ENCODE measurements at places on chromosomes 13 and 19.
A peak's percentile ranks its signal among the peaks of the same experiment; 100 is the strongest.

DNA sequence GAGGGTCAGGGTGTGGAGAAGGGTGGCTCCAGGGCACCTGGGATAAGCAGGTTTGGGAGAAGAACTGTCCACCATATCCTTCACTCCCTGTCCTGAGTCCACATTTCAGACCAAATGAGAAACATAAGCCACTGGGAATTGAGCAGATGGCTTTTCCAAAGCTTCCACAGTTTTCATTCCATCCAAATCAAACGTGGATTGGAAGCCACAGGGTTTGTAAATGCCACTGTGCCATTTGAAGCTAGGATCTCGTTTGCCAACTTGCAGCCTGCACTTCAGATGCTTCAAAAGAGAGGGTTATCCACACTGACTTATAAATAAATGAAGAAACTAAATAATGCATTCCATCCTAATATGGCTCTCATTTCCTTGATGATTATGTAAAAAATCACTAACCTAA is 81.5 kb downstream of the UQCRFS1 start:
- H3K4me1 ChIP-seq = no peaks in the 10 kb centered on the region
- H3K36me3 ChIP-seq = no peaks in the 10 kb centered on the region
- no peak overlapping the region for H3K27ac ChIP-seq
- no peak overlapping the region for H3K4me3 ChIP-seq
- H3K27me3 ChIP-seq = no peaks in the 10 kb centered on the region

GRCh38 chr19:18145391-18145999 is 7.5 kb upstream of the PIK3R2 start:
- DNase-seq = no peak
- peaks cover 53% of the 10 kb centered on the region for H3K36me3 ChIP-seq
- H3K4me3 ChIP-seq = no peak overlapping the region
- H3K27ac ChIP-seq = no peak overlapping the region

- no peak overlapping the region for H3K4me3 ChIP-seq
- peaks cover 30% of the 10 kb centered on the region for H3K27me3 ChIP-seq
- H3K27ac ChIP-seq = peak overlapping the region; percentile 1
- H3K36me3 ChIP-seq = no peaks in the 10 kb centered on the region
- peaks cover 21% of the 10 kb centered on the region for H3K4me1 ChIP-seq
Measured at GRCh38 chr19:45960595-45961235, 12.9 kb downstream of the NOVA2 start.

DNA sequence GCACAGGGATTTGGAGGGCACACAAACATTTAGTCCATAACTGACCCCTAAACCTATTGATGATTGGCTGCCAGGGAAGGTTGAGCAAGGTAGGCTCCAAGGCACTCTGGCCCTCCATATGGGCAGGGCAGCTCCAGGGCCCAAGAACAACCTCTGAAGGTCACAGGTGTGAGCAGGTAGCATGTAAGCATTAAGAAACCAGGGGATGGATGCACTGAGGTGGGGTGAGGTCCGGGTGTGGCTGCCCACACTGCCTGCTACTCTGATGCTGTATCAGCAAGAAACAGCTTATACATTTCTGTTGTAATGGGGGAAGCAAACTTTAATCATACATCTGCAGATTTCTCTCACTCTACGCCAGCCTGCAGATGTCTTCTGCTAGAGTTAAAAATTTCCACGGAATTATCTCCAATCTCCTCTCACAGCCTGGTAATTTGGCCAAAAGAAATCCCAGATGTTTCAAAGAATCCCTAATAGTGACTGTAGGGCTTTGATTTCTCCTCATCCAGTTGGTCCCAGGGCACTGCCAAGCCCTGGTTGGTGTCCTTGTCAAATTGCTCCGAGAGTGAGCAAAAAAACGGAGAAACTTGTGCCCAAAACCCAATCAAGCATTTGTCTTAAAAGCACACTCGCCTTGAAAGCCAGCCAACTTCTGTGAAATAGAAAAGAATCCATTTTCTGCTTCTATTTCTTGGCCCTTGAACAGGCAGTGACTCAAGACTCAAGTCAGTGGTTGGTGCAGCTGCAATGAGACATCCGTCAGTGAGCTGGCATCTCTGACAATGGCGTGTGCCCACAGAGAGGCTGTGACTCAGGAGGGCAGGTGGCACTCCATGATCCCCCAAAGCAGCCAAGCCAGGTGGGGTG is 72.5 kb upstream of the MRI1 start:
- H3K4me3 ChIP-seq = no peak overlapping the region
- peaks cover 12% of the 10 kb centered on the region for H3K4me1 ChIP-seq
- H3K36me3 ChIP-seq = no peaks in the 10 kb centered on the region
- H3K27me3 ChIP-seq = no peaks in the 10 kb centered on the region
- DNase-seq = peak; percentile 62

DNA sequence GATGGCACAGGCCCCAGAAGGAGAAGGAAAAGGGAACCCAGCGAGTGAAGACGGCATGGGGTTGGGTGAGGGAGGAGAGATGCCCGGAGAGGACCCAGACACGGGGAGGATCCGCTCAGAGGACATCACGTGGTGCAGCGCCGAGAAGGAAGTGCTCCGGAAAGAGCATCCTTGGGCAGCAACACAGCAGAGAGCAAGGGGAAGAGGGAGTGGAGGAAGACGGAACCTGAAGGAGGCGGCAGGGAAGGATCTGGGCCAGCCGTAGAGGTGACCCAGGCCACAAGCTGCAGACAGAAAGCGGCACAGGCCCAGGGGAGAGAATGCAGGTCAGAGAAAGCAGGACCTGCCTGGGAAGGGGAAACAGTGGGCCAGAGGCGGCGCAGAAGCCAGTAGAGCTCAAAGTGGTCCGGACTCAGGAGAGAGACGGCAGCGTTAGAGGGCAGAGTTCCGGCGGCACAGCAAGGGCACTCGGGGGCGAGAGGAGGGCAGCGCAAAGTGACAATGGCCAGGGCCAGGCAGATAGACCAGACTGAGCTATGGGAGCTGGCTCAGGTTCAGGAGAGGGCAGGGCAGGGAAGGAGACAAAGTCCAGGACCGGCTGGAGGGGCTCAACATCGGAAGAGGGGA is 1.1 kb downstream of the PPP1R12C start:
- peak; percentile 43 for DNase-seq
- no peaks in the 10 kb centered on the region for H3K27me3 ChIP-seq
- H3K4me3 ChIP-seq = peak overlapping the region; percentile 87
- H3K4me1 ChIP-seq = peaks cover 25% of the 10 kb centered on the region
- H3K36me3 ChIP-seq = peaks cover 4% of the 10 kb centered on the region

Data from MCF 10A (cell line).